Cardiac ventricle fibroblast (primary cell): ENCODE measurements at places on chromosomes 1 and 21. TPM values are rescaled to one million over a fixed set of nuclear protein-coding genes. Genes with fewer than 3 reads are reported as not detected.

SPRR1B gene
- not detected in 2 replicates for total RNA-seq

CR1 gene
- not detected in 2 replicates for total RNA-seq

ITGB2 gene
- not detected in 2 replicates for total RNA-seq

FNBP1L gene
- 20.7 and 23.1 TPM in 2 replicates for total RNA-seq

ADCY10 gene
- 0.06 TPM in 1 of 2 replicates, not detected in the other for total RNA-seq

HSD3B2 gene
- total RNA-seq: not detected in 2 replicates

CROCC gene
- total RNA-seq: 7.6 and 9.7 TPM in 2 replicates

LDLRAD1 gene
- total RNA-seq: not detected in 2 replicates

SKI gene
- 62.8 and 70.0 TPM in 2 replicates for total RNA-seq

CYP4X1 gene
- total RNA-seq: 9.4 and 13.3 TPM in 2 replicates

ST6GALNAC5 gene
- total RNA-seq: not detected in 2 replicates

GJA5 gene
- total RNA-seq: not detected in 2 replicates

BTBD19 gene
- 5.1 and 7.8 TPM in 2 replicates for total RNA-seq

TMEM51 gene
- total RNA-seq: 1.4 and 2.2 TPM in 2 replicates

MX2 gene
- 6.3 and 9.9 TPM in 2 replicates for total RNA-seq

C1orf185 gene
- not detected in 2 replicates for total RNA-seq

FASLG gene
- not detected in 2 replicates for total RNA-seq

FCN3 gene
- 0.29 TPM in 1 of 2 replicates, not detected in the other for total RNA-seq

LCE5A gene
- total RNA-seq: not detected in 2 replicates

RPTN gene
- total RNA-seq: not detected in 2 replicates

INSRR gene
- total RNA-seq: under 0.01 TPM in 1 of 2 replicates, not detected in the other

CASP9 gene
- 3.5 and 4.5 TPM in 2 replicates for total RNA-seq

PRKACB gene
- total RNA-seq: 13.9 and 21.1 TPM in 2 replicates

NBPF20 gene
- total RNA-seq: 1.2 and 3.2 TPM in 2 replicates

TLR5 gene
- not detected in 2 replicates for total RNA-seq

IL19 gene
- not detected in 2 replicates for total RNA-seq

PEAR1 gene
- 6.9 and 7.7 TPM in 2 replicates for total RNA-seq

S100A2 gene
- total RNA-seq: 0.24 and 1.9 TPM in 2 replicates

SV2A gene
- total RNA-seq: 0.87 and 1.8 TPM in 2 replicates

C8B gene
- not detected in 2 replicates for total RNA-seq

MYOG gene
- not detected in 2 replicates for total RNA-seq

THBS3 gene
- 10.3 and 16.4 TPM in 2 replicates for total RNA-seq

PRMT6 gene
- 12.0 and 16.1 TPM in 2 replicates for total RNA-seq

NBPF4 gene
- not detected in 2 replicates for total RNA-seq

SPRR2F gene
- not detected in 2 replicates for total RNA-seq

TENT5C gene
- total RNA-seq: 0.39 and 0.62 TPM in 2 replicates

PIGV gene
- total RNA-seq: 13.8 and 15.5 TPM in 2 replicates

DNAJC28 gene
- total RNA-seq: 1.5 and 3.2 TPM in 2 replicates

SPAG17 gene
- not detected in 2 replicates for total RNA-seq
